Right cardiac atrium (tissue), 5 donors: ENCODE measurements at places on chromosomes 11 and 22. TPM values are rescaled to one million over a fixed set of nuclear protein-coding genes. Genes with fewer than 3 reads are reported as not detected.

The TMPRSS4 gene
- total RNA-seq: not detected

The CCDC188 gene
- total RNA-seq: 0.22 TPM

The CLDN5 gene
- 12.8 TPM for total RNA-seq

The USH1C gene
- 0.61 TPM for total RNA-seq

The OR52I1 gene
- total RNA-seq: not detected

The UPB1 gene
- total RNA-seq: 1.8 TPM

The BDNF gene
- total RNA-seq: 0.09 TPM

The ACTN3 gene
- 0.09 TPM for total RNA-seq

The C11orf86 gene
- total RNA-seq: not detected

The UCP2 gene
- 23.1 TPM for total RNA-seq

The ARHGEF17 gene
- total RNA-seq: 47.6 TPM

The CEP126 gene
- 3.9 TPM for total RNA-seq

The TMEM86A gene
- 4.6 TPM for total RNA-seq

DNA sequence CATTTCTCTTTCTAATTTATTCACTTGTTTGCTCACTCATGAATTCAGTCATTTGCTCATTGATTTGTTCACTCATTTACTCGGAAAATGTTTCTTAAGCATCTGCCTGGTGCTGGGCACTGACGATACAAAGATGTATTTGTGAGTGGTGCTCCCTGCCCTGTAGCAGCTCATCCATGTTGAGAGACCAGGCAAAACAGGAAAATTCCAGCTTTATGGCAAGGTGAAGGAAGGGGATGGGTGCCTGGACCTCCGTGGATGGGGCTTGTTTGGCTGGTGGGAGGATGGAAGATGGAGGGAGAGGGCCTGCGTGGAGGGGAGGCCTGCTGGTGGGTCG lies 53.1 kb downstream of the TBC1D22A start:
- DNase-seq: no peak

DNA sequence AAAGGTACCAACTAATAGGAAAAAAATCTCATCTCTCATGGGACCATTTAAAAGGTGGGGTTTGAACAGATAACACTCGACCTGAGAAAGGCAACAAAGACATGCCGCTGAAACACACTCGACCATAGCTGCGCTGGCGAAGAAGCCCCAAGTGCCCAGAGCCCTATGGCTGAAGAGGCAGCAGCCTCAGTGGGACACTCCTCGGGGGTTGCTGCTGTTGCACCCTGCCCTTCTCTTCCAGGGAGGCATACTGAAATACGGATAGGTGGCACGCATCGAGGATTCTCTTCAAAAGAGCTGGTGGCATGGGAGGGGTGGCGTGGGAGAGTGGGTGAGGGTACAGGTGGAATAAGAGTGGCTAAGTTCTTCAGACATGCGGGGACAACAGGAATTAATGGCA lies 18.5 kb upstream of the PHLDA2 start:
- no peak for DNase-seq

DNA sequence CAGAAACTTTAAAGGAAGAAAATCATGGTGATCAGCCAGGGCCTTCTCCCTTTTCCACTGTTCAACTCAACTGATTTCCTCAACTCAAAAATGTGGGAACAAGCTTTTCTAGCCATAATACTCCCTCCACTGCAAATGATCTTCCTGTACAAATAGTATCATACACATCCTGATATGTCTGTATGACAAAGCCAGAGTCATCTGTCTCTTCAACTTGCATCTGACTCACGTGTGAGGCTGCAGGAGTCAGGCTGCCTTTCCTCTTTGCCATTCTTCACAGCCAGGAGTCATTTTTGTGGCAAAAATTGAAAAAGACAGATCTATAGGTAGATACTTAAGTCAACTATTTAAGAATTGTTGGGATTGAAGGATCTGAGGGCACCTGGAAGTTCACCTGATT lies 13.3 kb downstream of the PATZ1 start:
- no peak for DNase-seq

DNA sequence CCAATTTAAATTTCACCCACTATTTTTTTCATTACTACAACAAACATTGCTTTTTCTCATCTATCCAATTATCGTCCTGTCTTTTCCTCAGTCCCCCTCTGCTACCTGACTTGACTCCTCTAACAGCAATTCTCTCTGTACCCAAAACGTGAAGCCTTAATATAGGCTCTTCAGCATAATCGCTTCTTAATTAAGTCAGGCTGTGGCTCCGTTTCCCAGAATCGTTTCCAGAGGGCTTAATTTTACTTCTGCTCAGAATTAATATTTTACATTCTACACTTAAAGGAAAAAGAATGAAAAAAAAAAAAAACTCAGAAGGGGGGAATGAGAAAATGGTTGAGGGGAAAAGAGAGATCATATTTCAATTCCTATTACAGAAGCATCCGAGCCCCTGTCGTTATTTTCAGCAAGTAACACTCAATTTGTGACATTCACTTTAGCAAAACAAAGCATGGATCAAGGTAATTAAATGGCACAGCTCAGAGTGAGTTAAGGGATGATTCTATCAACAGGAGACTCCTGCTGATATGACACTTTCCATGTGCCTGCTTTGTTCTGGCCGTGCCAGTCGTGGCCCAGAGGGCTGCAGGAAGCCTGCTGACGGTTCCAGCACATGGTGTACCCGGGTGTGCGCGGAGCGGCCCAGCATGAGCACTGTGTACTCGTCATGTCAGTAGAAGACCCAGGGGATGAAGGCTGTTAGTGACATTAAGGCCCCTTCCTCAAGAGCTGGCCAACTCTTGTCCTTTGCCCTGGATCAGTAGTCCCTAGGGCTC lies 272.5 kb downstream of the NTM start:
- no peak for DNase-seq

DNA sequence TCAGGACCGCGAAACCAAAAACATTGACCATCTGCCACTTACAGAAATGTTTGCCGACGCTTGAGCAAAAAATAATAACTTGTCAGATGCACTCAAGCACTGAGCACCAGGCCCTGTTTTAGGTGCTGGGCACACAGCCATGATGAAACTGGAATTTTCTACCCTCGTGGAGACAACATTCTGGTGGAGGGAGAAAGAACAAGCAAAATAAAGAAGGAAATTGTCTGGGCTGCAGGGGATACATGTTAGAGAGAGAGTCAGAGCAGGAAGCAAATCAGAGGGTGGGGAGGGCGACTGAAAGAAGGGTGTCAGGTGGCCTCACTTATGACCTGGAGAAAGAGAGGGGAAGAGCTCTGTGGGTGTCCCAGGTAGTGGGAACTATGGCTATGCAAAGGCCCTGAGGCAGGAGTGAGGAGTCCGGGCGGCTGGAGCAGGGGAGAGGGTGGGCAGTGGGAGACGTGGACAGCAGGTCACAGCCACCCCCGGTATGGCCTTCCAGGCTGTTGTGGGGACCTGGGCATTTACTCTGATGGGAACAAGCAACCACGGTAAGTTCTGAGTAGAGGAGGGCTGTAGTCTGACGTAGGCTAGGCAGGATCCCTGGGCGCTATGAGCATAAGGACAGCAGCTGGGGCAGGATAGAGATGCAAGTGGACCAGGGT lies 78.8 kb downstream of the MYEOV start:
- no peak for DNase-seq

- peak; percentile 66 for DNase-seq
These were observed 928 bp downstream of the FBXO7 start for GRCh38 chr22:32475468-32476010.

GRCh38 chr22:36765943-36766450 lies 9.9 kb downstream of the IFT27 start:
- no peak for DNase-seq

- no peak for DNase-seq
These were observed 44.1 kb downstream of the RBFOX2 start for GRCh38 chr22:35984183-35985175.

GRCh38 chr11:46999217-46999616 lies 62.7 kb downstream of the CSTPP1 start:
- no peak for DNase-seq

GRCh38 chr11:87739766-87740165 lies 435.5 kb downstream of the RAB38 start:
- DNase-seq: no peak

DNA sequence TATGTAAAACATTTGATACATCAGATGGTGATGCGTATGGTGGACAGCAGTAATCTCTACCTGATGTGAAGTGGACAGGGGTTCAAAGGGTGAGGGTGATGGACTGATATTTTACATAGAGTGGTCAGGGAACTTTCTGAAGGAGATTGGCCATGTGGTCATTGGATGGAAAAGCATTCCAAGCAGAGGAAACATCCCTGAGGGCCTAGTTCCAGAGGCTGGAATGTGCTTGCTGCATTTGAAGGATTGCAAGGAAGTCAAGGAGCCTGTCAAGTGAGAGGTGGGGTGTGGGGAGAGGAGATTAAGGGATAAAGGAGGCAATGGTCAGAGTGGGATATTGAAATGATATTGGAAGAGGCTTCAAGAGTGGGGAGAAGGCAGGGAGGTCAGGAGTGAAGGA lies 151.9 kb upstream of the NTM start:
- DNase-seq: no peak

DNA sequence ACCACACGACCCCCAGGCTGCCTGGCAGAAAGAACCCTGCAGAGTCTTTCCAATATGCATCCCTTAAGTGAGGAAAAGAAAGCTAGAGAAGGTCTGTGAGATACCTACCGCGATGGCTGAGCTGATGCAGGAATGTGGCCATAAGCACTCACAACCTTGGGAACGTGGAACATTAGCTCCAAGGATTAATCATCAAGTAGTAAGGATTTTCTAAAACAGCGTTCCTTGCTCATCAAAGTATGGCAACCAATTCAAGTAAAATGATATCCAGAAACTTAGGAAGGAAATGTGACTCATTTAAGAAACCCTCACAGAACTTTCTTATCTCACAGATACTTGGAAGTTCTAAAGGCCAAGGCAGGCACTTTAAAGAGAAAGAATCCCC lies 12.8 kb downstream of the PACSIN2 start:
- no peak for DNase-seq

DNA sequence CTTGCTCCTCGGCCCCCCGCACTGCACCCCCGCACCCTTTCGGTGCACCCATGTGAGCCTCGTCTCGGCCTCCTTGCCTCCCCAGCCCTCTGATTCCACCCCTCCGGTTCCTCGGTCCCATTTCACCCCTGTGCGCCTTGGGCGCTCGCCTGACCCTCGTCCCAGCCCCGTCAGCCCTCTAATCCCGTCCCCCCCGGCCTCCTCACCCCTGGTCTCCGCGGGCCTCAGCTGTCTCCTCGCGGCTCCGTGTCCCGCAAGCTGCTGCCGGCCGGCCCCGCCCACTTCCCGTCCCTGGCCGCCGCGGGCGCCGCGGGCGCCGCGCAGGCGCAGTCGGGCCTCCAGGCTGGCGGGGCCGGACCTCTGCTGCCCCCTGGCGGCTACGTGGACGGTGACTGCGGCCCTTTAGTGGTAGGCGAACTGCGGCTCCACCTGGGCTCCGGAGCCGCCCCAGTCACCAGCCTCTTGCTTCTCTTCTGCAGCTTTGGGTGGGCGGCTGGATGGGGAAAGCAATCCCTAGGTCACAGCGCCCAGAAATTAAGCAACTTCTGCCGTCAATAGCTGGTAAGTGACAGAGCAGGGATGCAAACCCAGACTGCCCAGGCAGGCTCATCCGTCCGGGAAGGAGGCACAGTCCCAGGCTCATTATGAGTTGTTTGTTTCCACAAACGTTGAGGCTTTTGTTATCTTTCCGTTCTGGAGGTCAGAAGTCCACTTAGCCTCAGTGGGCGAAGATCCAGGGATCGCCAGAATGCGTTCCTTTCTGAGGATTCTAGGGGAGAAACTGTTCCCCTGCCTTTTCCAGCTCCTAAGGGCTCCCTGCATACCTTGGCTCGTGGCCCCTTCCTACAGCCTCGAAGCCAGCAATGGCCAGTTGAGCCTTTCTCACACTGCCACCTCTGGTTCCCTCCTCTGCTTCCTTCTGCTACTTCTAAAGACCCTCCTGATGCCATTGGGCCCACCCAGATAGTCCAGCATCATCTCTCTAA lies at the start of gene PPM1F:
Gene PPM1F (minus strand): TSS at position 263 of the 986 bp plus-strand sequence. CDS start 6,800 bp downstream, outside the sequence.
- peak; percentile 87 for DNase-seq

- no peak for DNase-seq
These were observed 1.6 kb downstream of the DIXDC1 start for GRCh38 chr11:111938687-111939160.

DNA sequence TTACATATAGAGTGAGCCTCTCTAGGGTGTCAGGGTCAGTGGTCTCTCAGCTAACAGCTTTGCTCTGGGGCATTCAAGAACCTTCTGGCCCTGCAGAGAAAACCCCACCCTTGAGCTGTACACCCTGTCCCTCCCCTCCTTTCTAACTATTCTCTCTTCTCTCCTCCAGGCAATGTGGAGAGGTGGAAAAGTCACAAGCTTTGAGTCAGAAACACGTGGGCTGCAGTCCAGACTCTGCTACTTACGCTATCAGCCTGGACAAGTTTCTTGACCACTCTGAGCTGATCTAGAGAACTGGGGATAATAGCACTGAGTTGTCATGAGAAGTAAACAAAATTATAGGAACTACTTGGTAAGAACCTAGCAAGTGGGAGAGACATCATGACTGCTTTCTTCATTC lies 10.7 kb upstream of the FAM83F start:
- DNase-seq: no peak

DNA sequence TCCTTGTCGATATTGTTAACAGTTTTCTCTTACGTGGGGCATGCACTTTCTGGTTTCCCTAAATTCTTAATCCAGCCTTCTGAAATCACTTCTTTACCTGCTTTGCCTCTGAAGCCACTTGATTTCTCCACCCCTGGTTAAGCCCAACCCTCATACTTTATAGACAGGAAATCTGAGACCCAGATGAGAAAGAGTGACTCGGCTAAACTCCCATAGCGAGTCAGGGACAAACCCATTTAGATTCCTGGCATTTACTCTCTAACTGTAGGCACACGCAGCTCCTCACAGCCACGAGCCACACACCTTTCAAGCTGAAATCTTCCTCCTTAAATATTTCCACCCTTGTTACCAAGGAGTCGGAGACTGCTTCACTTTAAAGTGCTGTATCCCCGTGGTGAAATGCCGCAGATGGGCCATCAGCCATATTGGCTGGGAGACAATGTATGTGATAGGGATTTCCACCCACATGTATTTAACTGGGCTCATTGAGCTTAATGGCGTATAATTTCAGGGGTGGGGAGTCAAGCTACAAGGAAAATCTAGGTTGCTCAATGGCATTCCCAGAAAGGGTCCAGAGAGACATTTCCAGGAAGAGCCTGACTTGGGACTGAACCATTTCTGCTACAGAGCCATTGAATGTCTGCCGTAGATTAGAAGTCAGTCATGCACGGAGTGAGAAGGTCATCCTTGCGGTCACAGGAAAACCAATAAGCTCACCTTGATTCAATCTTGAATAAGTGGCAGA lies 49.9 kb upstream of the GRK3 start:
- DNase-seq: no peak

- peak; percentile 10 for DNase-seq
These were observed 9.3 kb downstream of the CELSR1 start for GRCh38 chr22:46528121-46528610.

DNA sequence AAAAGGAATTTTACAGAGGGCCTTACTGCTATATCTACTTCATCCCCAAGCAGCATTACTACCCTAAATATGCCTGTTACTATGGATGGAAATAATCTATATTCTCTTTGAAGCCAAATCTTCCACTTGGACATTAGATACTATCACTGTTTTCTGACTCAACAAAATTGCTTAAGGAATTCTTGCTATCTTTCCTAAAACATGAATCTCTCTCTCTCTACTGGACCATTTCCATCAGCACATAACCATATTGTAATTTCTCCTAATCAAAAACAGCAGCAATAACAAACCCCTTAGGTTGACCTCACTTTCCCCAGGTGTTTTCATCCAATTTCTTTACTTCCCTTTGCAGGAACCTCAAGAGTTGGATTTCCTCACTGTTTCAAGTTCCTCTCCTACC lies 67.9 kb upstream of the BLID start:
- no peak for DNase-seq

- DNase-seq: no peak
These were observed 934.3 kb downstream of the TBC1D22A start for GRCh38 chr22:47696776-47697175.
